NCI-H1694 (cell line): ENCODE measurements at places on chromosomes 5 and 9.

- DNase-seq, result no peak
These were observed 27.1 kb downstream of the ASPN start for GRCh38 chr9:92455217-92455616.

- DNase-seq, result no peak
These were observed 6.8 kb upstream of the RECK start for GRCh38 chr9:36029765-36030528.

- DNase-seq, result no peak
These were observed 58.6 kb downstream of the WDR70 start for GRCh38 chr5:37437711-37438110.

DNA sequence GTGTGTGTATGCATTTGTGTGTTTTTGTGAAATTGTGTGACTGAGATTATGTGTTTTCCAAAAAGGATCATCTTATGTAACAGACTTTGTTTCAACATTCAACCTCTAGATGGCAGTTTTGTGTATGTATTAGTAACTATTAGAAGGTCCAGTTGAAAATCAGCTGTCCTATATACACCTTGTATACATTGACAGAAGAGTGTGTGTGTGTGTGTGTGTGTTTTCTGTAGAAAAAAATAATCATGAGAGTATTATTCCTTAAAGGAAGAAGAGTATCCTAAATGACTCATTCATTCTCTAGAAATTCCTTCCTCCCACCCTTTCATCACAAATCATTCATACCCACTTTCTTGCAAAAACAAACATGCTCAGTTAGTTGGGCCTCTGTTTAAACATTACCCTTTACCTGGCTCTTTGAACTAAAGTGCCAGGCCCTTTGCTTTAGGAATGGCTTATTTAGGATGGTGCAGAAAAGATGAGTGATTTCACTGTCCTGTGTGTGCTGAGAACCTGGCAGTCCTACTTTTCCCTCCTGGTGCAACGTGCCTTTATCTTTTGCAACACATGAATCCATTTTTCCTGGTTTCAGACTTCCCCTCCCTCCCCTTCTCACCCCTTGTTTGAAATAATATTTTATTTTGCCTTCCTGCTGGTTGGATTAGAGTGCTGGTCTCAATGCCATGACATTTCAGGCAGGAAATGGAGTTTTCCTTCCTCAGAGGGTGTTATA is 152.2 kb downstream of the ARHGAP26 start:
- peak; percentile 56 for DNase-seq

DNA sequence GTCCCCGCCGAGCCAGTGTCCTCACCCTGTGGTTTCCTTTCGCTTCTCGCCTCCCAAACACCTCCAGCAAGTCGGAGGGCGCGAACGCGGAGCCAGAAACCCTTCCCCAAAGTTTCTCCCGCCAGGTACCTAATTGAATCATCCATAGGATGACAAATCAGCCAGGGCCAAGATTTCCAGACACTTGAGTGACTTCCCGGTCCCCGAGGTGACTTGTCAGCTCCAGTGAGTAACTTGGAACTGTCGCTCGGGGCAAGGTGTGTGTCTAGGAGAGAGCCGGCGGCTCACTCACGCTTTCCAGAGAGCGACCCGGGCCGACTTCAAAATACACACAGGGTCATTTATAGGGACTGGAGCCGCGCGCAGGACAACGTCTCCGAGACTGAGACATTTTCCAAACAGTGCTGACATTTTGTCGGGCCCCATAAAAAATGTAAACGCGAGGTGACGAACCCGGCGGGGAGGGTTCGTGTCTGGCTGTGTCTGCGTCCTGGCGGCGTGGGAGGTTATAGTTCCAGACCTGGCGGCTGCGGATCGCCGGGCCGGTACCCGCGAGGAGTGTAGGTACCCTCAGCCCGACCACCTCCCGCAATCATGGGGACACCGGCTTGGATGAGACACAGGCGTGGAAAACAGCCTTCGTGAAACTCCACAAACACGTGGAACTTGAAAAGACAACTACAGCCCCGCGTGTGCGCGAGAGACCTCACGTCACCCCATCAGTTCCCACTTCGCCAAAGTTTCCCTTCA is 1.4 kb downstream of the GLIS3 start:
- peak; percentile 9 for DNase-seq

- no peak for DNase-seq
These were observed 861 bp downstream of the MTX3 start for GRCh38 chr5:79990205-79990597.

- DNase-seq, result peak; percentile 7
These were observed 909 bp downstream of the SLC36A1 start for GRCh38 chr5:151448038-151448985.

DNA sequence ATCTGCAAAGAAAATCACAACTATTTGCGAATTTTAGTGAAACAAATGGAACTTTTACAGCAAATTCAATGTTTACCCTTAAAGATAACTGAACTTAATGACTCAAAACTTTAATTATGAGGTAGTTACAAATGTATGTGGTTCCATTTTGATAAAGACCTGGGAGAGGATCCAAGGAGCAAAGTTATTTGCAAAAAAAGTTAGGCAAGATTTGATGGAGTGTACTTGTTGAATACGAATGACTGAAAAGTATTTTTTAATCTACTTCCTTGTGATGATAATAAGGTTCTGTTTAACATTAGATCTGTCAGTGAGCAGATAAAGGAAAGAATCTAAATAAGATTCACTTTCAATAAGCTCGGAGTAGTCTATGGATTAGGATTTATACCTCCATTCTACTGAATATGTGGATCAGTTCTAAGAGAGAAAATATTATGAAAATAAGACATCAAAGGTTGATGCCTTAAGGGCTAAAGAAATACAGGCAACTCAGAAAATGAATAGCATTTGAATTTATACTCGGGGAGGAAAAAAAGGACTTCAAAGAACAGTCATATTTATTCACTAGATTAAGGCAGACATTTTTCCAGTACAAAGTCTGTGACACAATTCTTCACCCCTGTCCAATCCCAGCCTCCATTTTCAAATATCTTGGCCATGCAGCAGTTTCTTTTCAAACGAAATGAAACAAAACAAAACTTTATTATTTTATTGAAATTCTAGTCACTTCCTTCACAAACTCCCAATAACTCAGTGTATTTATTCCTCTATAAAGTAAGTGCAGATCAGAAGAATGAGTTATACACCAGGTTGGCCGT is 199.8 kb downstream of the PDE4D start:
- no peak for DNase-seq

GRCh38 chr5:132087176-132087575 is 13.6 kb downstream of the CSF2 start:
- no peak for DNase-seq

- no peak for DNase-seq
These were observed 1.3 kb downstream of the TENT2 start for GRCh38 chr5:79613549-79613948.
